ENCODE measurements at places on chromosomes 2 and 18. TPM values are rescaled to one million over a fixed set of nuclear protein-coding genes. Genes with fewer than 3 reads are reported as not detected.

The CCL20 gene
- 0.41 TPM for polyA plus RNA-seq

The ADGRF3 gene
- 0.58 TPM for polyA plus RNA-seq

The FOXD4L1 gene
- polyA plus RNA-seq = 4.4 TPM

DNA sequence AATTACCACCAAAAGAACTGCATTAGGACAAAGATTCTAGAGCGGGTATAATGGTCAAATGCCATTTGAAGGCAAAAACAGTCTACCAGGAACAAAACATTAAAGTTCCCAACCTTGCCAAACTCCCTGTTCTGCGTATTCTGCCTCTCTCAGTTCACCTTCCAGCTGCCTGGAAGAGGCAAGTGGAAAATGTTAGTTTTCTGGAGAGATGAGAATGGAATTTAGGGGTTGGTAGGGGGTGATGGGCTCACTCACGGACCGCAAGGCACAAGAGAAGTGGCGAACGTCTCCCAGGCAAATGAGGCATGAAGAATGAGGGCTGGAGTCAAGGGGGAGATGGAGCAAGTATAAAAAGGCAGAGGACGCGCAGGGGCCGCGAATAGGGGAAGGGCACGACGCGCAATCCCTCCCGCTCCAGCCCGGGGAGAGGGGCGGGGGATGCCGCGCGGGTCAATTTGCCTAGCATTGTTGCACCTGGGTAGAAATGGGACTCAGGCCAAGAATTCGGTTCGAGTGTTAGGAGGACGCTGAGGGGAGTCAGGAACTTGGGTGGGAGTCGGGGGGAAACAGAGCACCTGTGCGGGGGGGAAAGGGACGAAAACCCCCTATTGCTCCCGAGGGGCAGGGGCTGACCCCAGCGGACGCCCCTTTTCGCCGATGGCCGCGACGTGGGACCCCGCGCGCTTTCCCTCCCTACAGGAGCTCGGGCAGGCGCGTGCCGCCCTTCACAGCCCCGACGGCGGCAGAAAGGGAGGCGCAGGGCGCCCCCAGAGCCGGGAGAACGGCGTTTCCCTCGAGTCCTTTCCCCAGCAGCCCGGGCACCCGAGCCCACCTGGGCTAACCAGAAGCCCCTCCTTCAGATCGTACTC is 573 bp downstream of the PAIP2B start:
- DNase-seq = peak; percentile 73

DNA sequence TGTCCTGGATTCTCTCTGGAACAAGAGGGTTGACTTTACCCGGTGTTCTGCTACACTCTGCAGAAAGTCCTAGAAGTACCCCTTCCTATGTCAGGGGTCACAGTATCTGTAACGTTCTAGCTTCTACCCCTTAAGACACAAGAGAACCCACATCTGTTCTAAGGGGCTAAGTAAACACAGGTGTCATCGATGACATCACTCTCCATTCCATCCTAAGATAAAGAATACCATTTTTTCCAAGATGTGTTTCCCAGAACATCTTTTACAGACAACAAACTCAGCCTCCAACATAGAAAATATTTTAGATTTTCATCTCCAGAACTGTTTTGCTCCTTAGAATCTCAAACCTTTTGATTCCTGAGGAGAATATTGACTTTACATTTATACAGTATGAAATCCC is 239.1 kb downstream of the TRIB2 start:
- DNase-seq = no peak

- no peak for DNase-seq
Measured at GRCh38 chr2:189370719-189371118, 70.6 kb upstream of the WDR75 start.

- no peak for DNase-seq
Measured at GRCh38 chr2:121903037-121903689, 147.7 kb downstream of the TSN start.

DNA sequence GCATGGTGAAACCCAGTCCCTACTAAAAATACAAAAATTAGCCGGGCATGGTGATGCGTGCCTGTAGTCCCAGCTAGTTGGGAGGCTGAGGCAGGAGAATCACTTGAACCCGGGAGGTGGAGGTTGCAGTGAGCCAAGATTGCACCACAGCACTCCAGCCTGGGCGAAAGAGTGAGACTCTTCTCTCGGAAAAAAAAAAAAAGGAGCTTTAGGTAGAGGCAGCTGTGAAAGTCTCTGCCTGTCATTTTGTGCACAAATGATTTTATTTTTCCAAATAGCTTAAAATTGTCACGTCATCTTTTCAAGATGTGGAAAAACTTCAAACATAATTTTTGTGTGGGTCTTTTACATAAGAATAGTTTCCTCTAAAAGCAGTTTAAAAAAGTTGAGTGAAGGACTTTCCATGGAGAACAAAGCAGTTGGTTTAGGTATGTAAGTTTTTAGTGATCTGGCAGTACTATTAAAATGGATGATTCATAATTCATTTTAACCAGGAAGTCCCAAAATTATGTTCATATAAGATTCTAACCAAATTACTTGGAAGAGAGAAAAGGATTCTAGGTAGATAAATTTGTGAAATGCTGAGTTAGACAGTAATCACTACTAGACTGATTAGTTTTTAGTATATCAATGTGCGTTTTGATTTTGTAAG is 11.5 kb downstream of the CCNYL1 start:
- DNase-seq = no peak

DNA sequence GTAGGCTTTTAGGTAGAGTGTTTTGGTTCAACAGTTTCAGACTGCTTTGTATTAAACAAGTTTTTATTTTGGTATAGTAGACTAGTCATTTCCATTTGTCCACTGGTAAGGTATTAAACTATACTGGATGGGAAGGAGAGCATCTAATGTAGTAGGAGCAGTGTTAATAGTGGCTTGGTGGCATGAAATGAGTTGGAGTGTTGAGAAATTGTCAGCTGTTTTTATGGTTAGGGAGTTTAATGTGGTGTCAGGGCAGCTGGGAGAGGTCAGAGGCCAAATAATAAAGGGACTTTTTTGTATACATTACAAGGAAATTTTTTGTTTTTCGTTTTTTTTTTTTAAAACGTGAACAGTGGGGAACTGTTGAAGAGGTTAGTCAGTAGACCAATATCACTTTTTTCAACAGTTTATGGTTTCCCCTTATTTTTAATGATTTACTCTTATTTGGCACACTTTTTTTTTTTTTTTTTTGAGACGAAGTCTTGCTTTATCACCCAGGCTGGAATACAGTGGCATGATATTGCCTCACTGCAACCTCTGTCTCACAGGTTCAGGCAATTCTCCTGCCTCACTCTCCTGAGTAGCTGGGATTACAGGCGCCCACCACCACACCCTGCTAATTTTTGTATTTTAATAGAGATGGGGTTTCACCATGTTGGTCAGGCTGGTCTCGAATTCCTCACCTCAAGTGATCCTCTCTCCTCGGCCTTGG is 21.2 kb downstream of the ACTR3 start:
- DNase-seq = no peak

- no peak for DNase-seq
Measured at GRCh38 chr2:39701137-39701536, 35.4 kb downstream of the TMEM178A start.

- DNase-seq = no peak
Measured at GRCh38 chr2:166361351-166362153, 14.2 kb downstream of the SCN9A start.

GRCh38 chr2:58241546-58241864 is 380 bp upstream of the FANCL start:
- no peak for DNase-seq

DNA sequence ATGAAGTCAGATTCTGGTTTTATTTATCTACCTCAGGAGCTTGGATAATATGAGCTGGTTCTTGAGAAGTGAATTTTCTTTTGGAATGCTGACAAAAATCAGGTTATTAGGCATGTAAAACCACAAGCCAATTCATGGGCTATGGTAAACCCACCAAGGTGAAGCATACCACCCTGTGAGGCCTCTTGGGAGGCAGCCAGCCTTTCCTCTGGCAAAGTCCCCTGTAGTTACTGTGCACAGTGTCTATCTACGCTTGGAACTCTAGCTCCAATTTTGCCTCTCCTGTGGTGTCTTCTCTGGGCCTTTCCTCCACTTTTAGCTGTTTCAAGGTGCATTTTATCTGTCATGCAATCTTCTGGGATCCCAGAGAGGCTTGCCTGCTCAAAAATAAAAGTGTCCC is 242.7 kb upstream of the ZSWIM2 start:
- DNase-seq = no peak

The IL36G gene
- polyA plus RNA-seq = not detected

DNA sequence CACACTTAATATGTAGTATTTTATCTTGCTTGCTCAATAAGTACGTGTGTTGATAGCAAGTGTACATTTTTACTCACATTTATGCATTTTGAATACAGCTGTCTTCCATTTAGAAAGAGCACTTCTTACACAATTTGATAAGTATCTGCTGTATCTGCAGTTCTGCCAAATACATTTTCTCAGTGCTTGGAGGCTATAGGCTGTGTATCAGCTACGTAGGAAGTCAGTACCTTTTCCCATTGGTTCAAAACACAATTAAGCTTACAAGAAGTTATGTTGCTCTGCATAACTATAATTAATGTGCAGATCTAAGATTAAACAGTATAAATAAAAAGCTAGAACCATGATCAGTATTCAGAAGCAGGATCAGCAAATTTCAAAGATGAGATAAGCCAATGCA is 503.6 kb upstream of the SMIM21 start:
- DNase-seq = no peak

DNA sequence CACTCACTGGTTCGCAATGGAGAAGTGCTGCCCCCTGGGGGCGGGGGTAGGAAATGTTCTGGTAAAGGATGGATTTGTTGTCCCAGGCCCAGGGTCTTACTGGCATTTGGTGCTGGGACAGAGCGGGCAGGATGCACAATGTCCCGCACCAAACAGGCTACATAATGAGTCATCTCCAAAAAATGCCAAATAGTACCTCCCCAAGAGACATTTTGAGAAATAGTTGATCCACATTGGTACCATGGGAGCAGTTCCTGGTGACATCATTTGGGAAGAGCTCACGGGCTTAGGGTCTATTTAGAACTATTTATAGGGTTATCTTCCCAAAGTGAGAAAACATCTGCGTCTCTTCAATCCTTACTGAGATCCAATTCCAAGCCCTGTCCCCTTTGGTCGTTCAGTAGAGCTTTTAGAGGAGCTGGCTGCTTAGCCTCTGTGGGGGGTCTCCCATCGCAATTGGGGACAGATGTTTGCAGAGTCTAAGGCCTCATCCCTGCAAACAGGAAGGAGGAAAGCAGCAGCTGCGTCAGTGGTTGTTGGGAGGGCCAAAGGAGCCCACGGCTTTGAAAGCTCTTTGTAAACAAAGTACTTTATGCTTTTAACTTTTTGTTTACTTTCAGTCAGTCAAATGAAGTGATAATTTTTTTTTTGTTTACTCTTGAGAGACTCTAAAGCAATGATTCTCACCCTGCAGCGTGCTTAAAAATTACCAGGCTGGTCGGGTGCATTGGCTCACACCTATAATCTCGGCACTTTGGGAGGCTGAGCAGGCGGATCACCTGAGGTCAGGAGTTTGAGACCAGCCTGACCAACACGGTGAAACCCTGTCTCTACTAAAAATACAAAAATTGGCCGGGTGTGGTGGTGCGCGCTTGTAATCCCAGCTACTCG is 49.3 kb downstream of the GREB1 start:
- DNase-seq = peak; percentile 80

The SLC8A1 gene
- polyA plus RNA-seq = 7.2 TPM

GRCh38 chr2:12918138-12918834 is 201.6 kb downstream of the TRIB2 start:
- DNase-seq = no peak

DNA sequence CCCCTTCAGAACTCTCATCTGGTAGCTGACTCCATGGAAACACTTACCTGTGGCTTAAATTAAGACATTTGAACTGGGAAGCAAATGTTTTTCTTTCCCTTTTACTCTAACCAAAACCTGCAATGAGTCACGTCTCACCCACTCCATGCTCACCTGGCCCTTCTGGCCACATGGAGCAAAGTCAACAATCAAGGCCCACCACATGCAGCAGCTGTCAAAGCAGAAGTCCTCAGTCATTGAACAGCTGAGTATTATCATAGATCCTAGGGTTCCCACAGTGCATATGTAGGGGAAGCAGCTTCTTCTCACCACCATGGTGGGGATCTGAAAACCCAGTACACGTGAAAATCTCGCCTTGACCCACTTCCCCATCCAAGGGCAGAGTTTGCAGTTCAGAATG is 12.3 kb upstream of the MEP1B start:
- no peak for DNase-seq

DNA sequence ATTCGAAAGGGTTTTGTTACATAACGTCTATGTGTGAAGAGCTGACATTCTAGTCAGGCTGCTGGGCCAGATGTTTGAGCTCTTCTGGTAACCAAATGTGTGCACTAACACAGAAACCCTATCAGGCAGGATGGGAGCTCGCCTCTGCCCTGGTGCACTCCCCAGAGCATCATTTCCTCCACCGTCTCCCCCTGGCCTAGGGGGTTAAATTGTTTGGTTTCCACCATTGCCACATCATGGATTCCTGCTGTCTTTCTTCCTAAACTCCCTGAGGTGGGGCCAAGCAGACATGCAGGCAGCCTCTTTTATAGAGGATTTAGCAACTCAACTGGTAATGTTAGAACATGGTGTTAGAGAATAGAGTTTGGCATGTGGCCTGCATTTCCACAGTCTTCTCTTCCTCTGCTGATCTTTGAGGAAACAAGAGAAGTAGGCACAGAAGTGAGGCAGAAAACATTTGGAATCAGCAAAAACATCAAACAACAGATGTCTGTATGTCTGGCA is 87.3 kb downstream of the ANTXR1 start:
- DNase-seq = no peak

DNA sequence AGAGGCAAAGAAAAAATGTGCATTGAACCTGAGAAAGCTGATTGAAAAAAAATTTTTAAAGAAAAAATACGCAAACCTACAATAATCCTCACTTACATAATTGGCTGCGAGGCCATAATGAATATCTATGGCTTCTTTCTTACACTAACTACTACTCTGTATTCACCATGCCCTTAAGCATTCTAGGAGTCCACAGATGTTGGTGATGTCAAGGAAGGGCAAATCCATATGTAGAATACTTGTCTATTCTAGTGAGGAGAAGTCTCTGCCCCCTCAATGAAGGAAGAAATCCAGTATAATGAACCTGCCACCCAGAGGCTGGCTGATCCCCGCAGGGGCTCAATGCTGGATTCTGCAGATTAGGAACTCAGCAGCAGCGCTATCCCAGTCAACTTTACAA is 14.3 kb downstream of the GALNT3 start:
- no peak for DNase-seq

DNA sequence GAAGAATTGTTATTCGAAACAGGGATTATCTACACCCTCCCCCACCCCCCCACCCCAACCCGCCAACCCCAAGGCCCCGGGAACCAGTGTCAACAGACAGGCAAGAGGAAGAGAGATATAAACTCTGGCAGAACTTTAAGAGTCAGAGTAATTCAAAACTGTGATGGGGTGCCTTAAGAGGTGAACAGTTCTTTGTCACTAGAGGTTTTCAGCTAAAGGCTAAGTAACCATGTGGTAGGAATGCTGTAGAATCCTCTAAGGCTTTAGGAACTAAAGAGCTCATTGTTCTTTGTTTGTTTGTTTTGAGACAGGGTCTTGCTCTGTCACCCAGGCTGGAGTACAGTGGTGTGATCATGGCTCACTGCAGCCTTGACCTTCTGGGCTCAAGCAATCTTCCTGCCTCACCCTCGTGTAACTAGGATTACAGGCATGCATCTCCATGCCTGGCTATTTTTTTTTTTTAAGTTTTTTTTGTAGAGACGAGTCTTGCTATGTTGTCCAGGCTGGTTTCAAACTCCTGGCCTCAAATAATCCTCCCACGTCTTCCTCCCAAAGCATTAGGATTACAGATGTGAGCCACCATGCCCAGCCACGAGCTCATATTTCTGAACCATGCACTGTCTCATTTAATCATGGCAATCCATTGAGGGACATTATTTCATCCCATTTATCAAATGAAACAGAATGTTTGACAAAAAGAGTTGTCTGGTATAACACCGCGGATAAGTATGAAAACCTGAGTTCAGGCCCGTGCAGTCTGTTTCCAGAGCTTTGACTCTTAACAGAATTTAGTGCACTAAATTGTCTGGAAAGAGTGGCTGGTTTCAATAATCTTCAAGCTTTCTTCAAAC is 20.8 kb upstream of the TMEM17 start:
- no peak for DNase-seq
